ENCODE measurements at places on chromosomes 6 and 20.
A peak's percentile ranks its signal among the peaks of the same experiment; 100 is the strongest.

- no peak for DNase-seq
These were observed 230.8 kb downstream of the FUT9 start for GRCh38 chr6:96246563-96246962.

DNA sequence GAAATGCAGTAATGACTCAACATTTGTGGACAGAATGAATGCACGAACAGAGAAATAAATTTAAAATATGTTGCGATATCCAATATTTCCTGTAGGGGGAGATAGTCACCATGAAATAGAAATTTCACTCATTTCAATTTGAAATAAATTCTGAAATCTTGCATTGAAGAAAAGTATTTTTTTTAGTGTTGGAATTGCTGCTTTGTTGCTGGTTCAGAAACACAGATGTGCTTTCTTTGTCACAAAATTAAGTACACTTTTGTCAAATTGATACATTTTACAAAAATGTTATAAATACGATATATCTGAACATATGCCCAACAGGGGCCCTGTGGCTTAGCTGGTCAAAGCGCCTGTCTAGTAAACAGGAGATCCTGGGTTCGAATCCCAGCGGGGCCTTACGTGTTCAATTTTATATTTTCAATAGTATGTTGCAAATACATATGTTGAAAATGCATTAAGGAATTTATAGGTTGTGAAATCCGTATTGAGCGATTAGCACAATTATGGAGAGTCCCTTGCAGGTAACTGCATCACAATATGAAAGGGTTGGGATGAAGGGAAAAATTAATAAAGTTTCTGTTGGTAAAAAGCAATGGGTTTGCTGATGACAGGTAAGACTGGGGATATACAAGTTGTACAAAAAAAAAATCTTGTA, 85.4 kb upstream of the PRSS16 start:
- peak; percentile 52 for DNase-seq

DNA sequence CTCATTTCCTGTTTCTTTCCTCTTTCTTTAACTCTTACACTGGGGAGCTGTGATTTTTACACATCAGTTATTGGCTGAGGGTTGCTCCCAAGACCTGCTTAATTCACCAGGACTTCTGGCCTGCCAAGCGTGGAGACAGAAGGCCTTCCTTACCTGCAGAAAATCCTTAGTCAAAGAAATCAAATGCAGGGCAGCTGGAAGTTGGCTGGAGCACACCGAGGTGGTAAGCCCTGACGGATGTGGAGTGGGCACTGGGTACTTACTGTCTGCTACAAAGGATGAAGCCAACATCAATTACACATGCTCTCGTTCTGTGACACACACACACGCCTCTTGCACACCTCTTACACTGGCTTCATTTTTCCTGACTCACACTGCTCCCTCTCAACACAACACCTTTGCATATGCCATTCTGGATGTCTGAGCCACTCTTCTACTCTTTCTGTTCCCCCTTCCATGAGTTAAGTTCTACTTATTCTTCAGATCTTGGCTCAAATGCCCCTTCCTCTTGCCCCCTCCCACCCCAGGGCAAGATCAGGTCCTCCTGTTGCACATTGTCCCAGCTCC, 61.6 kb downstream of the TTI1 start:
- DNase-seq = no peak

- DNase-seq = no peak
These were observed 248.8 kb downstream of the SAMD5 start for GRCh38 chr6:147757291-147757690.

DNA sequence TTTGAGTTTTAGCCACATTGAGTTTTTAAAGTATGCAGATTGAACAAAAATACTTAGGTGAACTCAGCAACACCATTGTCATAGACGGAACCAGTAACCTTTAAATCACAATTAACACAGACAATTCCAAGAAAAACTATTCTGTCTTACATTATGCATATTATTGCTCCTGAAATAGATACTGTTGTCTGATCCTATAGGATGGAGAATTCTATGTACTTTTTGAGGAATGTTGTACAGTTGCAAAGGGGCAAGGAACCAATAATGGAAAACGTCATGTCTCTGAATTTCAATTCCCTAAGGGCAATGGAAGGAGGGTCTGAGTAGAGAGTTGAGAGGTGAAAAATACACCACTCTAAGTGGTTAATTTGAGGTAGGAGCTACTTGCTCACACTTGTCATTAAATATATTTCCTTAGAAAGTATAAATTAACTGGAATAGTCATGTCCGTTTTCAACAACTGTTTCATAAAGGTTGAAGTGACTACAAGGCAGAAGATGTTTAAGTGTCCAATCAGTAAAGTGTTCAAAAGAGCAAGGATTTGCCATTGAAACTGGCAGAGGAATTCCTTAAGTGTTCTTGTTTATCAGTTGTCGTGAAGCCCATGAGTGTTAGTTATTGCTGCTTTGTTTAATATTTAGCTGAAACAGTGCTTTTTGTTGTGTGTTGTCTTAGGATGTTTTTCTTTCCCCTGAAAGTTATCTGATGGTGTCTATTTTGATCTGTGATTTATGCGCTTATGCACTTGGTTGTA, 1.3 kb downstream of the NKAIN2 start:
- no peak for DNase-seq

GRCh38 chr20:14470231-14470899, 133.0 kb upstream of the FLRT3 start:
- no peak for DNase-seq

DNA sequence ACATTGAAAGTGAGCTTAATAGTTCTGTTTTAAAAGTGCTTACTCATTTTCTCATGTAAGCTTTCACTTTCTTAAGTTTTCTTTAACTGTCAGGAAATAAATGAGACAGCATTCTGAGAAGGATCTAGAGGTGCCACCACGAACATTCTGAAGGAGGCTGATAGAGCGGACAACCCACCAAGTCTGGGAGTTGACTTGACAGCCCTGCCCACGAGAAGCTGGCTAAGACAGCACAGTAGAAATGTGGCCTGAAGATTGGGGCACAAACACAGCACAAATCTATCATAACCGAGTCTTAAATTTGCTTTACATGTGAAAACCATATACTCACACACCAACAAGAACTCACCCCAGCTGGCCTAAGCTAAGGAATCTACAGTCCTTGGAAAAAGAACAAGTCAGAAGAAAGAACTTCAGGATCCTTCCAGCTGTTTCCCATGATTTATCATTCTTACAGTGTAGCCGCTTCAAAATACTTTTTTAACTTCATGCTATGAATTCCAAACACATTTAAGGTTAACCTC, 144.2 kb upstream of the TNFAIP3 start:
- DNase-seq = no peak

All from posterior cingulate gyrus (tissue), 11 donors.